ENCODE measurements at places on chromosomes 16 and 17.

GRCh38 chr17:66287911-66288310 lies 14.5 kb upstream of the PRKCA start:
- no peak for DNase-seq

DNA sequence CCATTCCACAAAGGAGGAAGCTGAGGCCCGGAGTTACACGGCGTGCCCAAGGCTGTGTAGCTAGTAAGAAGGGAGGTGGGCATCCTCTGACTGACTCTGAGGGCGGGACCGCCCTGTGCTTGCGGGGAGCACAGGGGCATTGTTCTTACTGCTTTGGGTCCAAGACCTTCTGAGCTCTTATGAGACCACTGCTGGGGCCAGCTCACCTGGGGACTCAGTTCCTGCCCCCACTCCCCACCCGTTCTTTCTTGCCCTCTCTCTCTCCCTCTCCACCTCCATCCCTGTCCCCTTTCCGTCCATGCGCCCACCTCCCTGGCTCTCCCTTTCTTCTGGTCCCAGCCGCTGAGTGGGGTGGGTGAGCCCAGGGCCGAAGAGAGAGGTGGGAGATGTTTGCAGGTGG lies 19.6 kb downstream of the CCR7 start:
- DNase-seq, result no peak

- DNase-seq, result no peak
Observed at GRCh38 chr16:87056551-87056950, 260.6 kb downstream of the C16orf95 start.

DNA sequence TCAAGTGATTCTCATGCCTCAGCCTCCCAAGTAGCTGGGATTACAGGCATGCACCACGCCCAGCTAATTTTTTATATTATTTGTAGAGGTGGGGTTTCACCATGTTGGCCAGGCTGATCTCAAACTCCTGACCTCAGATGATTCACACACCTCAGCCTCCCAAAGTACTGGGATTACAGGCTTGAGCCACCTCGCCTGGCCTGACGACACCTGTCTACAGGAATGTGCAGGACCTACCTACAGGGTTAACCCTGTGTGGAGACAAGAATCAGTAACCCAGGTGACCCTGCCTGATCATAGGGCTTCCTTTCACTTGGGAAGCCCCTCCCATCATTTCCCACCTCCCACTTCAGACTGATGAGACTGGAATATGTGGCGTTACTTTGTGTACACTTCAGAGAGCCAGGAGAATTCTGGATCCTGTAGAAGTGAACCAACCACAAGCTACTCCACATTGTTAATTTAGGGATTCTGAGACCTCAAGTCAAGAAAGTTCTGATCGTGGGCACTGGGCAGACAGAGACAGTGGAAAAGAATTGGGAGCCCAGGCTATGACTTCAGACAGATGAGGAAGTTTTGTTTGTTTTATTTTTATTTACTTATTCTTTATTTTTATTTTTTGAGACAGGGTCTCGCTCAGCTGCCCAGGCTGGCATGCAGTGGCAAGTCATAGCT lies 5.7 kb upstream of the MILR1 start:
- no peak for DNase-seq

GRCh38 chr17:61799812-61800484 lies 63.4 kb downstream of the BRIP1 start:
- no peak for DNase-seq

DNA sequence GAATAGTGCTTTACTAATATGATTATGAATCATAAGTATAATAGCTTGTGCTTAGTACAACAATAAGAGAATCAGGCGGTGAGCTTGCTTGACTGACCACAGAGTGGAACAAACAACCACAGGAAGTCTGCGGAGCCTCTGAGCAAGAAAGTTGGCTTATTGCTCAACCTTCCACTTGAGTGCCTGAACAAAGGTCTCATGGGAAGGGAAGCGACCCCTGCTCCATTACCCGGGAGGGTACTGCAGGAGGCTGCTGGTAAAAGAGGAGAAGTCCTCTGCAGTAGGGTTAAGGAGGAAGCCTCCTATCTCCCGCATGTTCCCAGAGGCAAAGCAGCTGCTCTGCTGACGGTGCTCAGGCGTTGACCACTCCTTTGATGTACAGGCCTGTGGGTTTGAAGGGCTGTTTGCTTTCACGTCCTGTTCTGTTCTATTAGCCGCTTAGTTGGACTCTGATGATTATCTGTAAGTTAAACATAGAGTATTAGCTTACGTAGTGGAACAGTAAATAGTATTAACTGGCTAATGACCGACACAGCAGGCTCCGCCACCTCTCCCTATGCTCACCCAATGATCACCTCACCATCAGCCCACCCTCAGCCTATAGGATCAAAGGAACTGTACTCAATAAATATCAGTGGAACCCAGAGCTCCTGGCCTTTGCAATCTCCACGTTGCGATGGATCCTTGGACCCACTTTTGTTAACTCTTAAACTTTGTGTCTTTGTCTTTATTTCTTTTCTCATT lies 17.5 kb downstream of the ALOX15B start:
- no peak for DNase-seq

GRCh38 chr16:5415123-5415522 lies 317.5 kb upstream of the EEF2KMT start:
- DNase-seq, result no peak

DNA sequence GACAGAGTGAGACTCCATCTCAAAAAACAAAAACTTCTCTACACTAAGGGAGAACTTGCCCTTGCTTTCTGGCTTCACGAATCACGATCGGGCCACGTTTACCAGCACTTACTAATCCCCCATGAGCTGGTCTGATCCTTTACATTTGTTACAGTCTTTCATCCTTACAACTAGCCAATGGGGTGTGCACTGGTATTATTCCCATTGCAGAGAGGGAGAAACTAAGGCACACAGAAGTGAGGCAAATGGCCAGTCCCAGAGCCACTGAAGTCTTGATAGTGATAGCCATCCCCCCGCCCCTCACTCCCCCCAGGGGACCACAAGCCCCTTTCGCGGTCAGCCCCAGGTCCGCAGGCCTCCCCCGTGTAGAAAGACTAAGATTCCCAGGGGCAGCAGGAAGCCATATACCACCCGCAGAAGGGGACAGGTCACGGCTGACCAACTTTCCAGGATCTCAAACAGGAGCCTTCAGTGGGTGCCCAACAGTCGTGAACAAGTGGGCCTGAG lies 868 bp downstream of the NATD1 start:
- no peak for DNase-seq

DNA sequence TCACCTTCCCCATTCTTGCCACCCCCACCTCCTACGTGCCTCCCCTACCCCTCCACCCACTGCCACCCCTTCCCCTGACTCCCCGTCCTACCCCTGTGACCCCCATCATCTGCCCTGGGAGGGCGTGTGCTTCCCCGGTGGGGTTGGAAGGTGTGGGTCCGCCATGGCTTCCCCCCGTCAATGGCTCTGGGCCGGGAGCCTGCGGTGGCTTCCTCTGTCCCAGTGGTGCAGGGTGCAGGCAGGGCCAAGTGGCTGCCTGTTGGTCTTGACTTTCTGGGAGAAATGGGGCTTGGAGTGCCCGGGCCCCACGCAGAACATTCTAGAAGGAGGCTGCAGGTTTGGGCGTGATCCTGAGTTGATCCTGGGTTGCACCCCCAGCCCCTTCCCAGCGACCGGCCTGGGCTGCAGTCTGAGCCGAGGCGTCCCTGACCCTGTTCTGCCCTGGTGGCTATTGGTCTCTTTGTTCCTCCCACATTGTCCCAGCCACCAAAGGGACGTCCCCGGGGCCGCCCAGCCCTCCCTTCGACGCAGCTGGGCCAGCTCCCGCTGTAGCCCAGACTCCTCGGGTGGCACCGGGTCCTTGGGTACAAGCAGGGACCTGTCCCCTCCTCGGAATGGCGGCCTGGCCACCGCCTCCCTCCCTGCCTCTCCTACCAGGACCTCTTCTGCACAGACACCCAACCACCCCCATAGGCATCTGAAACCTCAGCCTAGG lies 25.7 kb downstream of the GSE1 start:
- DNase-seq, result no peak

GRCh38 chr16:2487903-2488531 lies 13.1 kb downstream of the TBC1D24 start:
- no peak for DNase-seq

DNA sequence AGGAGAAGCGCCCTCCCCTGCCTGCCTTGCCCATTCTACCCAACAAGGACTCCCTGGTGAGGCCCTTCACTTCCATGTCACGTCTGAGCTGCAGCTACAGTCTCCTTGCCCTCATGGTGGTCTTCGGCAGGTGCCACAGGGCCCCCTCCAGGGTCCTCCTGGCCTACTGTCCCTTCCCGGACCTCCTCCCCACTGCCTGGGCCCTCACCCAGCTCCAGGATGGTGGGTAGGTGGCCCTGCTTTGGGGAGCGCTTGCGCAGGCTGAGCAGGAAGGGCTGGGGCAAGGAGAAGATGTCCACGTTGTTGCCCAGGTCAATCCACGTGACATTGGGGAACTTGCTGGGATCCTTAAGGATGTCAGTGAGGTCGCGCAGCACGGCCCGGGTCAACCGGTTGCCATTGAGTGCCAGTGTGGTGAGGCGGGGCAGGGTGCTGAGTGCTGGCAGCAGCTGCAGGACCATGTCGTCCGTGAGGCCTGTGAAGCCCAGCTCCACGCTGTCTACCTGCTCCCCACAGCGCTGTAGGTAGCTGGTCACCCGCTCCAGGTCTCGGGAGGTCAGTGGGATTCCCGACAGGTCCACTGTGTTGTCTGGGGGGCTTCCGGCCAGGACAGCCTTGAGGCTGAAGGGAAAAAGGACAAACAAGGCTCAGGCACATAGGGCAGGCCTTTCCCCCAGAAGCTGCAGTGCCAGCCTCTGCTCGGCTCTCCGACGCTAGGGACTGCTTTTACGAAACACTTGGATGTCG lies 28.3 kb downstream of the TRPV2 start:
- no peak for DNase-seq

DNA sequence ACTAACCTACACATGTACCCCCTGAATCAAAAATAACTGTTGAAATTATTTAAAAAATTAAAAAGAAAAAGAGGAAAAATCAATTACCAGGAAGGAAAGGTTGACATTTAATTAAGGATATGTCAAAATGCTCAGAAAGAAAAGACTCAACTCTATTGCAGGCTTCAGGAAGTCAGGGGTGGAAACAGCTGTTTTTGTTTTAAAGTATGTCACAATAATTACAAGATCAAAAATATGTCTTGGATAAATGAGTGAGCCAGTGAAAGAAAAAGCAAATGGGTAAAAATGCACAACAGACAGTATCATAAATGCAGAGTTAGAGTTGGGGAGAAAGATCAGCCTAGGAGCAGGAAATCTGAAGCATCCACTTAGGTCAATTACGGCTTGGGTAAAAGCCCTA lies 146.0 kb downstream of the CDH11 start:
- no peak for DNase-seq

DNA sequence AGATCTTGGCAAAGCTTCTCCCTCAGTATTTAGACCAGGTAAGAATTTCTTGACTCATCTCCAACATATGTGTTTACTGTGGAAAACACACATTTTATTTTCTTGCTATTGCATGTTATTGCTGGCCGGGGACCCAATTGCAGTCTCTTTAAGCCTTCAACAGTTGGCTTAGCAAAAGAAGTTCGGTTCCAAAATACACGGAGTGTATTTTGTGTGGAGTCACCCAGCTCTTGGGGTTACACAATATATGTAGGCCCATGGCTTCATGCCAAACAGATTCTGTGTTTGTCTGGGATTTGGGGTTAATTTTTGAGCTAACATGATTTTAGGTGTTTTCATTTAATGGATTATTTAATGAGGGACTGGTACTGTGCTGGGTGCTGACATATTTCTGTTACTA lies 4.0 kb downstream of the ALDH3A2 start:
- no peak for DNase-seq

DNA sequence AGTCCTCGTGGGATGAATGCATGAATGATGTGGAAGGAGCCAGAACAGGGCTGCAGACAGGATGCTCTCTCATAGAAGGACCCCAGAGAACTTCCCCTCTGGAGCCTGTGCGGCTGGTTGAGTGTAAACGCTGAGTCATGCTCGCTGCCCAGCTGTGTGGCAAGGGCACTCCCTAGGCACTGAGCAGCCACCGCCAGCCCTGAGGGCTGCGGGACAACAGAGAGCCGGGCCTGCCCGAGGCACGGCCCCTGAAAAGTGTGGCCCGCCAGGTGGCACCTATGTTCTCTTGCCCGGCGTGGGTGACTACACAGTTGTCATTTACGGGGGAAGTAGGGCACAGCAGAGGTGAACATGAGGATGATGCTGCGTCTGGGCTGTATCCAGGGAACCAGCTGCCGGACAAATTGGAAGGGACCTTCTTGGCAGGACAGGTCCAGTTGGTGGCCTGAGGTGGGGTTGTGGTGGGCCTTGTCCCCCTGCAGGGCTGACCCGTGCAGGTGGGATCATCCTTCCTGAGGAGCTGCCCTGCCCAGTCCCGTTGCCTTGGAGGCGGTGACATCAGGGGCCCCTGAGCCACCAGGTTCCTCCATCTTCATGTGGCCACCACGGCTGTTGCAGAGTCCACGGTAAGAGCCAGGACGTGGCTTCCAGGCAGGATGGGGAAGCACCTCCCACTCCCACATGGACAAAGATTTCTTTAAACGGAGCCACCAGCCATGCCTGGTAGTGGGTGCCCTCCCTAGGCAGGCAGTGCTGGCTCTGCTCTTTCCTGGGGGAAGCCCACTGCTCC lies 94.8 kb upstream of the CBX4 start:
- DNase-seq, result no peak

GRCh38 chr17:46171939-46172338 lies 21.3 kb downstream of the KANSL1 start:
- no peak for DNase-seq

- DNase-seq, result no peak
Observed at GRCh38 chr16:64738321-64738960, 383.4 kb downstream of the CDH11 start.

DNA sequence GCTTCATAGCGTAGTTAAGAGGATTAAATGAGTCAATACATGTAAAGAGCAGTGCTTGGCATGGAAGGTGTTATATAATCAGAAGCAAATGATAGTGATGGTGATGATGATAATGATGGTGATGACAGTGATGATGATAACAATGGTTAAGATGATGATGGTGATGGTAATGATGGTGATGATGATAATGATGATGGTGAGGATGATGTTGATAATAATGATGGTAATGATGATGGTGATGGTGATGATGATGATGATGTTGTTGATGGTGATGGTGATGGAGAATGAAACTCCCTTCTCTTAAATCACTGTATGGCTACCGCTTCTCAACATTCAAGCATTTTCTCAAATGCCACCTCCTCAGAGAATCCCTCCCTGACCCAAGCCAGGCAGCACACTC lies 190.5 kb downstream of the TMEM132E start:
- DNase-seq, result no peak

GRCh38 chr17:33481652-33482051 lies 188.6 kb upstream of the ASIC2 start:
- DNase-seq, result no peak

GRCh38 chr17:40779181-40779909 lies 3.0 kb downstream of the KRT27 start:
- DNase-seq, result no peak
